Stomach (tissue), 19 donors: ENCODE measurements at places on chromosomes 2 and 18. TPM values are rescaled to one million over a fixed set of nuclear protein-coding genes. Genes with fewer than 3 reads are reported as not detected.

GRCh38 chr2:170924969-170925368 is 4.1 kb upstream of the GORASP2 start:
- no peak overlapping the region for H3K4me3 ChIP-seq
- H3K27ac ChIP-seq: no peak overlapping the region
- DNase-seq: no peak
- H3K4me1 ChIP-seq: peaks cover 10% of the 10 kb centered on the region

DNA sequence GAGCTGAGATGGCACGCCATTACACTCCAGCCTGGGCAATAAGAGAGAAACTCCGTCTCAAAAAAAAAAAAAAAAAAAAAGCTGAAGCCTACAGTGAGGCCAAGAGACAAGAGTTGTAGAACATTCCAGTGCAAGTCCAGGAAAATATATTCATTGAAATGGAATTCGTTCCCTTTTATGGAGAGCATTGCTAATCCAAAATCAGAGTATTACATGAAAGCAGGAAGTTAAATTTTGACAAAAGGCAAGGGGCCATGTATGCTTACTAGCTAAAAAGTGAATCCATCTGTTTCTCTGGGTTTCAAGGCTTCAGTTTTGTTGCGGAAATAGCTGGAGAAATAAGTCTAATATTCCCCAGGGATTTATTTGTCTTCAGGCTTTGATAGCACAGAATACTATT is 471.7 kb downstream of the THSD7B start:
- H3K4me1 ChIP-seq: no peaks in the 10 kb centered on the region
- no peak for DNase-seq
- no peak overlapping the region for H3K4me3 ChIP-seq
- no peak overlapping the region for H3K27ac ChIP-seq
- no peaks in the 10 kb centered on the region for H3K27me3 ChIP-seq
- H3K36me3 ChIP-seq: no peaks in the 10 kb centered on the region

GRCh38 chr18:50298443-50299284 is 11.2 kb upstream of the CXXC1 start:
- H3K4me3 ChIP-seq: peak overlapping the region; percentile 43
- H3K27ac ChIP-seq: no peak overlapping the region
- peaks cover 15% of the 10 kb centered on the region for H3K4me1 ChIP-seq
- no peak for DNase-seq
- H3K27me3 ChIP-seq: no peaks in the 10 kb centered on the region
- H3K36me3 ChIP-seq: no peaks in the 10 kb centered on the region

DNA sequence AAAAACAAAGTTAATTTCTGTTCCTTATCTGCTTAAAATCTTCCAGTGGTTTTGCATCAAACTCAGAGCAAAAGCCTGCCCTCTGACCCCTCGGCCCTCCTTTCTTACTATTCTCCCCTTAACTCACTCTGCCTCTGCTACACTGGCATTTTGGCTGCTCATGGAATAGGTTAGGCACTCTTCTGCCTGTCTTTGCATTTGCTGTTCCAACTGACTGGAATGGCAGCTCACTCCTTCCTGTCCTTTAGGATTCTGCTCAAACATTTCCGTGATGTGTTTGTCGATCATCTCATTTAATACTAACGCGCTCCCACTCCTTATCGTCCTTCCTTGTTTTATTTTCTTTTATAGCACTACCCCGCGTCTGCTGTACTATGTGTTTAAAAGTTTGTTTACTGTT is 815 bp downstream of the CEBPZ start:
- H3K27me3 ChIP-seq: no peaks in the 10 kb centered on the region
- peaks cover 10% of the 10 kb centered on the region for H3K36me3 ChIP-seq
- DNase-seq: no peak
- H3K27ac ChIP-seq: peak overlapping the region; percentile 97

DNA sequence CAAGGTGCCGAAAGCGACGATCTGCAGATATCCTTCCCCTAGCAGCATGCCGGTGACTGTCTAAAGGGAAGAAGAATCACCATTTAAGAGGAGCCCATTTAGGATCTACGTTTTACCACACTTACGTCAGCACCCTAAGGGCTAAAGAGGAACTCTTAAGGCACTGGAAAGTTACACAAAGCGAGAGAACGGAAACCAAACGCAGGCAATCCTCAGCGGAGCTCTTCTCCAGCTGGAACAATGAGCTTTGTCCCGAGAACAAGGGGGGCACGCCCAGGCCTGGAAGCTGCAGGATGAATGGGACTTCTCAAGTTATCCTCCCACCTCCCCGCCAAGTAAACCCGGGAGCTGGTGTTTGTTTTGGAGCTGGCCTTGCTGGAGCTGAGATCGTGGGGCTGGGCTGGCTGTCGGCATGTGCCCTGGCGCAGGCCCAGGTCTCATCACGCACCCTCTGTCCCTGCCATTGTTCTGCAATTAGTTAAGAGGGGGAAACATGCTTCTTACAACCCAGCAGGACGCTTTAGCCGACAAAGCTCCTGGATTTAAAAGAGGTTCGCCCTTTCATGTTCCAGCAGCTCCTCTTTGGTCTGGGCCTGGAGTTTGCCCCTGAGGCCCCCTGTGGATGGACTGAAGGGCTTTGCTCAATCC is 36.4 kb downstream of the PXDN start:
- no peaks in the 10 kb centered on the region for H3K27me3 ChIP-seq
- peak; percentile 83 for DNase-seq
- H3K36me3 ChIP-seq: no peaks in the 10 kb centered on the region
- peaks cover 28% of the 10 kb centered on the region for H3K4me1 ChIP-seq

DNA sequence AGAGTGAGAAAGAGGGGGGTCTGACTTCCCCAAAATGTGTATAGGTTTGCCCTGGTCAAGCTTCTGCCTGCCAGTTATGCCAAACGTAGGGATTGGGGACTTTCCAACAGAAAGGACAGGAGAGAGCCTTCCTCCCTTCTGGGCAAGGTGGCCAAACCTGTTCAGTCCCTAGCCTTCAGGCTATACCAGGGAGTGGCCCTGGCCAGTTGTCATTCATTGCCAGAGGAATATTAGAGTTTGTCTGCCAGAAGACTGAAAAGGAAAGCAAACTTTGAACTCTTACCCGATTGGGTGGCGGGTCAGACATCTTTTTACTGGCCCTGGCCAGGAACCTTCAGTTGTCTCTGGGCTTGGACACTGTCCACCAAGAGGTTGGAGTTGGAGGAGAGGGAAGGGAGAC is 22.1 kb downstream of the RAB3GAP1 start:
- H3K27ac ChIP-seq: no peak overlapping the region
- H3K4me1 ChIP-seq: peaks cover 21% of the 10 kb centered on the region
- DNase-seq: peak; percentile 37
- H3K4me3 ChIP-seq: no peak overlapping the region
- no peaks in the 10 kb centered on the region for H3K27me3 ChIP-seq

DNA sequence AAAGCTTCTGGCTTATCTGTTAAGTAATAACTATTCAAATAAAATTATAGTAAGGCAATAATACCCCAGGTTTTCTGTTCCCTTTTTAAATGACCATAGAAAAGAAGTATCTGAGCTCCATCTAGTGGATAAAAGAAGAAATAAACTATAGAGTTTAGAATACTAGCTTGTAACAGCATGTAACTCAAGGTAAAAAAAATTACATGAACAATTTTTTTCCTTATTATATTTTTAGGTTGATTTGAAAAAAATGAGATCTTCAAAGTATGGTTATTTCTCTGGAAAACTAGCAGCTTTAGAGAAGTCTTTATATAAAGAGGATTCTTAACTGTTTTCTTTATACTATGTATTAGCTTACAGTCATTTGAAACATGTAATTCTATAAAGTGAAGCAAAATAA is 58.1 kb downstream of the NCKAP1 start:
- DNase-seq: no peak
- no peaks in the 10 kb centered on the region for H3K4me1 ChIP-seq
- H3K4me3 ChIP-seq: no peak overlapping the region
- no peaks in the 10 kb centered on the region for H3K27me3 ChIP-seq
- H3K36me3 ChIP-seq: peaks cover 9% of the 10 kb centered on the region

The HOXD10 gene
- 2.6 TPM for total RNA-seq
